H9 (cell line): ENCODE measurements at places on chromosomes 6 and 20. TPM values are rescaled to one million over a fixed set of nuclear protein-coding genes. Genes with fewer than 3 reads are reported as not detected.

The POU5F1 gene
- total RNA-seq = 2,134 TPM in 2 replicates

The SH3BGRL2 gene
- total RNA-seq = 11.7 and 11.8 TPM in 2 replicates

The ECT2L gene
- not detected in 2 replicates for total RNA-seq

GRCh38 chr6:153088796-153089195 lies 42.3 kb downstream of the RGS17 start:
- no peak overlapping the region for H3K27ac ChIP-seq
- no peak for DNase-seq
- H3K36me3 ChIP-seq = no peaks in the 10 kb centered on the region
- no peaks in the 10 kb centered on the region for H3K27me3 ChIP-seq
- no peak overlapping the region for H3K4me3 ChIP-seq

DNA sequence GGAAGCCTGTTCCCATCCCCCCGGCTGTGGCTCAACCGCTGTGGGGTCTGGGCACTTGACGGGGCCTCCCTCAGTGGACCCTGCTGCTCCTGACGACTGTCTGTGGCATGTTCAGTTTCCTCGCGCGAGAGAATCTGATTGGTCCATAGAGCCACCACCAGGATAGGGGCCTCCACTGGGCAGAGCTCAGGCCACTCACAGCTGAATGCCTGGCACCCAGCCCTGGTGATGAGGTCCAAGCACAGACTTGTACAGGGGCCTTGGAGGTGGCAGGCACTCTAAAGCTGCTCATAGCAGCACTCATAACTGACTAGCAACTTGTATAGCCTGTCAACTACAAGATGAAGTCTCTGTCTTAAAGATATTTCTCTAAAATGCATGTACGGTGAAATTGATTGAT lies 368.1 kb downstream of the NRN1 start:
- H3K36me3 ChIP-seq = peaks cover 13% of the 10 kb centered on the region
- H3K4me3 ChIP-seq = no peak overlapping the region
- no peaks in the 10 kb centered on the region for H3K27me3 ChIP-seq

DNA sequence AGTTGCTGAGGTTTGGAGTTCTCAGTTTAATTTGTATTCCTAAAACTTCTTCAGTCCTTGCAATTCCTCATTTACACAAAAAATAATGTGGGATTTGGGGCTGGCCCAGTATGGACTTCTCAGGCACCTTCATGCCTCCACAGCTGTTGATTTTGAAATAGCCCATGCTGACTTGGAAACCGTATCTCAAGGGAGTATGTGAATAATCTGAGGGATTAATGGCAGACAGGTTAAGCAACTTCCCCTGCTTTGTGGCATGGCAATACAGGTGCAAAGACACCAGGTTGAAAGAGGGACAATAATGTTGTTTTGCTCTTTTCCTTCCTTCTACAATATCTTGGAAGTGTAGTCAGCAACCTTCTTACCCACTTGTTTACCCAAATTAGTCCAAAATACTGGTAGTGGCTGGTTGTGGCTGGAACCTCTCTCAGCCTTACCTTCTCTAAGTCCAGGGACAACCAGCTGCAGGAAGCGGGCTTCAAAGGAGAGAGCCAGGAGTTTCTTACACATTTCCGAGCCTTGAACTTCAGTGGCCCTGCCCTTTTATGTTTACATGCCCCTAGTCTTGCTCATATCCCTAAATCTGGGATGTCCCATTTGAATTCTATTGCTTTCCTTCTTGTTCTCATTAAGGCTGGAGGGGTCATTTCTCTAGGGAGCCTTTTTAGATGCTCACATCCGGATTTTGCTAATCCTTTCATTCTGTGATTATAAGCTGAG lies 44.1 kb upstream of the ADGRF1 start:
- no peak overlapping the region for H3K27ac ChIP-seq
- no peaks in the 10 kb centered on the region for H3K4me1 ChIP-seq

- H3K4me1 ChIP-seq = no peaks in the 10 kb centered on the region
- no peak overlapping the region for H3K4me3 ChIP-seq
- H3K27me3 ChIP-seq = no peaks in the 10 kb centered on the region
- H3K36me3 ChIP-seq = no peaks in the 10 kb centered on the region
- DNase-seq = no peak
These were observed 748.2 kb upstream of the ADGRB3 start for GRCh38 chr6:67886840-67887292.

DNA sequence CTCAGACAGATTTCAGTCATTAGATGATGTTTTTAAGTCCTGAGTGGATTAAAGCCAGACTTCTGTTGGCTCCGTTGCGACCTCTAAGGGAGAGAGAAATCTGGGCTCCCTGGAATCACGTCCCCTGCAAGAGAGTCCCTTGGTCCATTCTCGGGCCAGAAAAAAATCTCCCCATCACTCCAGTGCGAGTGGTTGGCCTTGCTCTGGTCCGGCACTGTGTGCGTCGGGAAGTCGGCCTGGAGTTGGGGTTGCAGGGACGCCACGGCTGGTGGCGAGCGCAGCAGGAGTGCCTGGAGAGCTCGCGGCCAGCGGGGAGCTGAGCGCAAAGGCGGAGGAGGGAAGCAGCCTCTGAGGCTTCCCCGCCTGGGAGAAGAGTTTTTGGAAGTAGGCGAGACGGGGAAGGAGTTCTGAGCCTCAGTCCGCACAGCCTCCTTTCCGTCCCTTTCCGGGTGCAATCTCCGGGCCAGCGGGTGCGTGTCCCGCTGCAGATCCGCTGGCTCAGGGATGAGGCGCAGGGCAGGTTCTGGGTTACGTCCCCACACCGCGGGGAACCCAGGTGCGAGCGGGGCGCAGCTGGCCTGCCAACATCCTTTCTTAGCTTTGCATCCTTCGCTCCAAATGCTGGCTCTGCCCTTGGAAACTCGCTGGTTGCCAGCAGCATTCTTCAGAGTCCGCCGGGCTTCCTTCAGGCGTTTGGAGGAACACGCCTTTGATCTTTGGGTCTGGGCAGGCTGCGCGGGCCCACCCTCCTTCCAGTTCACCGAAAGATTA lies 6.8 kb downstream of the TCF21 start:
- no peak overlapping the region for H3K27ac ChIP-seq
- peaks cover 57% of the 10 kb centered on the region for H3K27me3 ChIP-seq
- no peaks in the 10 kb centered on the region; the same call in 2 of the 3 replicates for H3K36me3 ChIP-seq
- peak overlapping the region; percentile 84 for H3K4me3 ChIP-seq

- H3K4me1 ChIP-seq = peaks cover 11% of the 10 kb centered on the region; the same call in 1 of the 2 replicates
- peak overlapping the region; percentile 99 for H3K27ac ChIP-seq
- peak; percentile 76 for DNase-seq
These were observed 64.1 kb downstream of the KIZ start for GRCh38 chr20:21189761-21190523.

GRCh38 chr6:31366693-31367470 lies 9.9 kb upstream of the HLA-B start:
- H3K27me3 ChIP-seq = no peaks in the 10 kb centered on the region
- H3K27ac ChIP-seq = no peak overlapping the region
- H3K4me3 ChIP-seq = peak overlapping the region; percentile 40
- H3K36me3 ChIP-seq = no peaks in the 10 kb centered on the region
- no peaks in the 10 kb centered on the region for H3K4me1 ChIP-seq
- DNase-seq = peak; percentile 95

GRCh38 chr20:36541227-36541767 lies at the start of gene MYL9:
TSS of gene MYL9 (plus strand) at chr20:36541519. CDS start at chr20:36544885, 3,366 bp downstream.
- H3K4me1 ChIP-seq = no peaks in the 10 kb centered on the region; the same call in 1 of the 2 replicates
- peak within 1 kb of the TSS; percentile 74 for H3K4me3 ChIP-seq
- peaks cover 17% of the 10 kb centered on the region for H3K36me3 ChIP-seq
- no peak within 1 kb of the TSS for H3K27ac ChIP-seq
- peak; percentile 76 for DNase-seq

DNA sequence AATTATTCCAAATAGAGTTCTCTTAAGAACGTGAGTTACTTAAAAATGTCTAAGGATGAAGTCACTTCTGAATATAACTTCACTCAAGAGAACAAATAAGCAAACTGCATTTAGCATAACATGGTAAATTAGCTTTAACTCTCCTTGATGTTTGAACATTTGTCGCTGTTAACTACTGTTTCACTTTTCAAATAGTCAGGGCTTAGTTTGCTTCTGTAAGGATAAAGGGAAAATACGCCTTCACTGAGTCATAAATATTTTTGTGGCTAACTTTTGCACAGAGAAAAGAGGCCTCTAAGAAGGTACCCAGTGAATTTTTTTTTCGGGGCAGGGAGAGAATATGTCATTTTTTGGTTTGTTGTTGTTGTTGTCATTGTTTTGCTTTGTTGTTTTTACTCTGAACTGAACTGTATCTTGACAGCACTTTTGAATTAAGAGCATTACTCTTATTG lies 8.1 kb downstream of the PTPN1 start:
- no peaks in the 10 kb centered on the region for H3K27me3 ChIP-seq
- no peak overlapping the region for H3K4me3 ChIP-seq
- no peak overlapping the region for H3K27ac ChIP-seq
- H3K36me3 ChIP-seq = no peaks in the 10 kb centered on the region
- no peaks in the 10 kb centered on the region for H3K4me1 ChIP-seq
